ENCODE measurements at places on chromosomes 1 and 21. TPM values are rescaled to one million over a fixed set of nuclear protein-coding genes. Genes with fewer than 3 reads are reported as not detected.

Gene HSD11B1
- 0.15 TPM for polyA plus RNA-seq

GRCh38 chr1:157363660-157364140 lies 188.6 kb downstream of the FCRL5 start:
- DNase-seq, result no peak

Gene SAMSN1
- not detected for polyA plus RNA-seq

DNA sequence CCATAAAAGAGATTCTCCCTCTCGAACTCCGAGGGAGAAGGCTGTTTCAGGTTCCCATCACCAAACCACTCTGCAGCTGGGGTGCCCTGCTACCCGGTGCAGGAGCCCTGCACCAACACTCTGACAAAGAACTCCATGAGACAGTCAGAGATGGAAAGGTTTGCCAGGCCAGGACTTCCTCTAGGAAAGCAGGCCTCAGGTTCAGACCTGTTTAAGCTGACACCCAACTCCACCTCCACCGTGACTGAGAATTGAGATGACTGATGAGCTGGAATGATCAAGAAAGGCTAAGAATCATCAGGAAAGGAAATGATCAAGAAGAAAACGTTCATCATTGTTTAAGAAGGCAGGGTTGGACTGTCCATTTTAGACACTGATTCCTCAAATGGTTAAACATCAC lies 46.2 kb upstream of the KCNE1 start:
- no peak for DNase-seq

Gene MARCKSL1
- polyA plus RNA-seq, result 41.3 TPM

DNA sequence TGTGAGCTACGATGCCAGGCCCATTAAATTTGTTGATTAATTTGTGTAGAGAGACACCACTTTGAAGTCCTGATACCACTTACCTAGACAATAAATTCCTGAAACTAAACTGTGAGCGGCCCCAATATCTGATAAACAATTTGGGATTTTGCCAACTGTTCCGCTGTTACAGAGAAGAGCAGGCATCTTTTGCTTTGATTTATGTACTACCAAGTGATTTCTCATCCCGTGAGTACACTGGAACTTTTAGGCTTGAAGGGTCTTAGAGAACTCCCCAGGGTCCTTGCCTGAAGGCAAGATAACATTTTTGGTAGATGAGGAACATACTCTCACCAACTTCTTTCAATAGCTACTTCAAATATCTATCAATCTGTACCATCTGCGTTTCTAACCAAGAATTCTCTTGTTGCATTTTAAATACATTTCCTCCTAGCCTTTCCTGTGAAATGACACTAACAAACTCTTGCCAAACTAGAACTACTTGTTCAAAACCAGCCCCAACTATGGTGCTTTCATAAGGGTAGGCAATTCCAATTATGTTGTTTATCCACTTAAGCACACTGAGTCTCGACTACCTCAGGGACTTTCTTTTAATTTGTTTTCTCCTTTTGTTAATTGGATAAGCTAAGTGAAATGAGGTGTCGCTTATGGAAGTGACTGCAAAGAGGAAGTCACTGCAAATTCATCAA lies 23.2 kb upstream of the SLC30A1 start:
- no peak for DNase-seq

Gene KCNJ10
- not detected for polyA plus RNA-seq

Gene APOBEC4
- not detected for polyA plus RNA-seq

GRCh38 chr1:172717722-172718465 lies 59.0 kb downstream of the FASLG start:
- DNase-seq, result no peak

Gene PLD5
- polyA plus RNA-seq, result not detected

DNA sequence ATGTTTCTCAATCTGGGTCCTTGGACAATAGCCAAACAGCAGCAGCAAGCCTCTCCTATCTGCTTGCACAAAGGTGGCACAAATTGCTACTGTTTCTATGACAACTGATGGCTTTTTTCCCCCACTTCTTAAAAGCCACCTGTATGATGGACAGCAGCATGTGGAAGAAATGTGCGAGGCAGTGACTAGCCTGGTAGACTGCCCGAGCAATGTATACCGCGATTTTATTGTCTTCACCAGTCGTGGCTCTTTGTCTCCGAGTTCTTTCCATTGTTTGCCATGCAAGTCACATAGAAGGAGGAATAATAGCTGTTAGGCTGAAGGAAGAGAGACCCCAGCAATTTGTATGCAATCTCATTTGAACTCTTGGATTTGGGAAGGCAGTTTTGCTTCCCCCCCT lies 79.4 kb downstream of the S1PR1 start:
- DNase-seq, result no peak

Gene TRIM46
- polyA plus RNA-seq, result 5.4 TPM

DNA sequence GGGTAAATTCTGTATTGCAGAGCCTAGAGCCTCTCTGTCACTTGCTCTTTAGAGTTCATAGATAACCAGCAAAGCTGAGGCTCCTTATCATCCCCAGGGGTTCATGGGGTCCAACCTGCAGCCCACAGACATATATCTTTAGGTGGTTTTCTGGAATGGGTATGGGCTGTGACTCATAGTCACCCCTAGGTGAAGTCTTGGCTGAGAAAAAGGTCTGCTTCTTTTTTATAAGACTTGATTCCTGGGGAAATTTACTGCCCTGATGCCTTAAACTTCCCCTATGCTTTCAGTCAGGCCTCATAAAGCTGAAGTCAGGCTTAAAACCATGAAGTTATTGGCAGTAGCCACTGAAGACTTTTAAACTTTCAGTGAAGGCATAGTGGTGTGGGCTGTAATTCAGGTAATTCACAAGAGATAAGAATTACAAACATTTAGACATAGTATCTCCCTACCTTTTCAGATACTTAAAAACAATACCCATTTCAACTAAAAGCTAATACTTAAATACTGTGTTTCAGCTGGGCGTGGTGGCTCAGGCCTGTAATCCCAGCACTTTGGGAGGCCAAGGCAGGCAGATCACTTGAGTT lies 46.8 kb downstream of the MACO1 start:
- no peak for DNase-seq

DNA sequence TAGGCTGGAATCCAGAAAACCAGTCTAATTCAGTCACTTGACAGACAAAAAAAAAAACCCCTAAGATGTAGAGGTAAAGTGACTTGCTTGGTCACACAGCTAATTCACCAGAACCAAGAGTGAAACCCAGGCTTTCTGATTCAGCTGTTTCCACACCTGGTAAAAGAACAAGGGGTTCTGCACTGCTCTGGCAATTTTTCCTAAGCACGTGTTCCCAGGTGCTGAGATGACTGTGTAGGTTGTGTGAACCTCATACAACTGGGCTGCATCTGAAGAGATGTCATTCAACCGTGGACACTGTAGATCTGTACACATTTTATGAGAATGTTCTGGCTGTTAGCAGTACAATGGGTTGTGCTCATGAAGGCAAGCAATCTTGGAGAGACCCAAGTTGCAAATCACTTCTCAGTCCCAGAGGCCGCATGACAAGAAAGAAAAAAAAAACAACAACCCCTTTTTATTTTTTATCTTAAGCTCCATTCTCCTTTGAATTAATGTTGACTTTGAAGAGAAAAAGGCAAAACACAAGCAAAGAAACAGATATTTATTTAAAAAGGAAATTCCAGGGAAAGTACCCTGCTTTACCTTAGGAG lies 95.4 kb downstream of the INTS7 start:
- no peak for DNase-seq

Gene C1orf94
- not detected for polyA plus RNA-seq

DNA sequence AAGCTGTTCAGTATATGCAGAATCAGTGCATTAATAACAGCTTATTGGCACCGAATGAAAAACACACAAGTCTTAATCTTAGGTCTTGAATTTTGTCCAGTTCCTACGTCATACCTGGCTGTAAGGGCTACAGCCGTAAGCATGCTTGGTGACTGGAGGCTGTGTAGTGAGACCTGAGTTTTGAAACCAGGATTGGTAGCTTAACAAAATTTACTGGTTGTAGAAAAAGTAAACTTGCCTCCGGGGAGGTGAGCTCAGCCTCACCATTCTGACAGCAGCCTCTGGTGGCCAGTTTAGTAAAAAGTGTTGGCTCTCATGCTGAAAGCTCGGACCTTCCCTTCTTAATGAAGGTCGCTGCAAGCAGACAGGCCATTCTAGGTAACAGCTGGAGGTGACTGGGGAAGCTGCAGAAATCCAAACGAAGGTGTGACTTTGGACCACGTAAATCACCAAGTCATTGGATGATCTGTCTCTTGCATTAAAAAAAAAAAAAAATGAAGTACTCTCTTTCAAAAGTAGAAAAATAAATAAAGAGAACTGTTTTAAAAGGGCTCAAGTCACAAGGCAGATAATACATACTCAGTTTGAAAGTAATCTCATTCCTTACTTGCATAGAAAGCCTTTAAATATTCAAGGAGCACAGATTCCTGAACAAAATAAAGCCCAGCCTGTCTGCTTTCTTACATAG lies 48.9 kb downstream of the HLCS start:
- DNase-seq, result no peak

Gene SERPINC1
- 0.16 TPM for polyA plus RNA-seq

GRCh38 chr1:77687519-77687906 lies 5.1 kb upstream of the ZZZ3 start:
- DNase-seq, result no peak

- no peak for DNase-seq
These were observed 5.2 kb upstream of the PIK3C2B start for GRCh38 chr1:204499511-204500468.

DNA sequence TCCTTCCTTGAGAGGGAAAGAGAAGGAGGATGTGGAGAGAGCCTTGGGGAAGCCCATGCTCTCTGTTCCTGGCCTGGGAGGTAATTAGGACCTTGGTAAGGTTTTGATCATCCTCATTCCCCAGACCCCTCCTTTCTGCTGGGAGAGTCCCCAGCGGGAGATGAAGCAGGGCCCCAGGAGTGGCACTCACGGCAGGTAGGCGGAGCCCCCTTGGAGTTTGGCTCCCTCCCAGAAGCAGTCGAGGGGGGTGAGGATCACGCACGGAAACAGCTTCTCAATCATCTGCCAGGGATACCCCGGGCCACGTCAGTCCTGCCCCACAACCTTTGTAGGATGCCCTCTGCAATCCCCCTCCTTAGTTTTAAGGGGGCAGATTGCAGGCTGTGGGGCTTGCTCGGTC lies 11.5 kb downstream of the PTCH2 start:
- DNase-seq, result no peak

- no peak for DNase-seq
These were observed 263.1 kb downstream of the ST6GALNAC3 start for GRCh38 chr1:76337542-76338219.

DNA sequence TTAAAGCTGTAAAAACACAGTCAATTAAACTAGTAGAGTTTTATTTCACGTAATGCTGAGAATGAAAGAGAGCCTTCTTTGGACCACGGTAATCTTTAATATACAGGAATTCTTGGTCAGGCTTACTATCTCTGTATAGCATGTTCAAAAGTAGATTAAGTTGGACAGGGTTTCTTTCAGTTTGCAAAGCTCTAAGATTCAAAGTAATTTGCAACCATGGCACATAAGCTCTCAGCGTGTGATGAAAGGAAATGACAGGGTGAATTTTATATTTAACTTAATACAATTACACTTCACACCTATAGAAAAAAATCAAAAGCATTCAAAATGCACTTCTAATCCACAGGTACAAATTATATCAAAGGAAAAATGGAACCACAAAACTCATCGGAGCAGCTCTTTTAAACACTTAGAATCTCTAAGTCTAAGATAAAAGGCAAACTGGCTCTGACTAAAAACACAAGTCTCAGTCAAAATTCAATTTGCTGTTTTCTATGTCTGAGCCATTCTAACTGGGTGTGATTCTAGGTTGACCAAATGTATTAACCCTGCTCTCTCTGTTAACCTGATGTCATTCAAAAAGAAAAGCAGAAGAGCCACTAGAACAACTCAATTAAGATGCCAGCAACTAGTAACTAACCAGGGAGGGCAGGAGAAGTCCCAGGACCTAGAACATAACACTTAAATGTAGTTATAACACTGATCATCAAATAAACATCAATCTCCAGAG lies 147.7 kb downstream of the RERE start:
- no peak for DNase-seq

DNA sequence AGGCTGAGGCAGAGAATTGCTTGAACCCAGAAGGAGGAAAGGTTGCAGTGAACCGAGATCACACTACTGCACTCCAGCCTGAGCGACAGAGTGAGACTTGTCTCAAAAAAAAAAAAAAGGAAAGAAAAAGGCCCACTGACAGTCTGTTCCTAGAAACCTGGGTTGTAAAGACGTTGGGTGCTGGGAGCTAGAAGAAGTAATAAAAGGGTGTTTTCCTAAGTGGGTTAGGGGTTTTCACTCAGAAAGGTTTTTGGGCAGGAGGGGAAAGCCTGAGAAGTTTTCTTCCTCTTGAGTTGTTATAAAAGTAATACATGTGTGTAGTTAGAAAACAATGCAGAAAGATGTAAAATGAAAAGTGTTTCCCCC lies 25.4 kb downstream of the CELA3A start:
- no peak for DNase-seq

DNA sequence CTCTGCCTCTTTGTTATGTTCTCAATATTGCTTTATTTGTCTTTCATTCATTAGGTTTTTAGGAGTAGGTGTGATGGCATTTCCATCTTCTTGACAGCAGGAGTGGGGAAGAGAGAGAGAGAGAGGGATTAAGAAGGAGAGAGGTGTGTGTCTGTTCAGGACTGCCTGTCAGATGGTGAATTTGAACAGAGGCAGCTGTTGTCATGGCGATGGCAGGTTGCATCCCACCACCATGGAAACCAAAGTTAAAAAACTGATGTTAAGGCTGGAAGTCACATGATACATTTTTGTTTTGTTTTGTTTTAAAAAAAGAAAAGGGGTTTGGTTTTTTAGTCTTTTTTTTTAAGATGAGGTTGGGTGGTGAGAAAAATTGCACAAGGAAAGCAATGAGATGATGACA lies 18.3 kb downstream of the CACNA1E start:
- no peak for DNase-seq

DNA sequence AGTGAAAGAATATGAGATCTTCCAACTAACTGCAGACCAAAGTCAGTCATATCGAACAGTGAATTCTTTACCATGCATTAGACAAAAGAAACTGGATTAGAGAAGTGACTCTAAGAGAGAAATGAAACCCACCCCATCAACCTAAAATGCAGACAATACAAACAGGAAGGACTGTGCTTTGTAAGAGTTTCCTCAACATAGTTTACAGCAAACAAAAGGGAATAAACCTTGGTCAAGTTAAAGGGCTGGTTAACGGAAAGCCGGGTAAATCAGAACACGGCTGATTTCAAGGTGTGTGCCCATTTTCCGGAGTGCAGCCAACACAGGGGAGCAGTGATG lies 39.2 kb downstream of the SIPA1L2 start:
- no peak for DNase-seq

DNA sequence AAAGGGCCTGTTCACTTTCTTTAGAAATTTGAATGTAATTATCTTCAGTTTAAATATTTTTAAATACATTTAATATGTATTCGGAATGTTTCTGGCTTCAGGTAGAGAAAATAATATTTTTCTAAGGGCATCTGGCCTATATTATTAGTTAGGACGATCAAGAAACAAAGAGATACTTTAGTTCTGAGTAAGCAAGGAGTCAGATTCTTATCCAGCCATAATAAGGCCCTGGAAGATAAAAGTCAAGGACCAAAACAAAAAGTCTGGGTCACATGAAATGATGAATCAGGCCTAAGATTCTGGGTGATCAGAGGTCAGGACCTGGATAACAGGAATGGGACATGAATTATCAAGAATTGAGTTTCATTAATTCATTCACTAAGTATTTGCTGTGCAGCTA lies 6.3 kb downstream of the PHC2 start:
- no peak for DNase-seq

Data from BJ (cell line).